ENCODE measurements at places on chromosomes 16 and 17.
A peak's percentile ranks its signal among the peaks of the same experiment; 100 is the strongest.

GRCh38 chr17:8124350-8125153, 646 bp upstream of the HES7 start:
- DNase-seq, result no peak

GRCh38 chr17:77036841-77037381, 103.9 kb upstream of the SEC14L1 start:
- DNase-seq, result peak; percentile 35

- no peak for DNase-seq
These were observed 3.3 kb upstream of the CSNK2A2 start for GRCh38 chr16:58201163-58201562.

- no peak for DNase-seq
These were observed 2.9 kb downstream of the CDIP1 start for GRCh38 chr16:4535627-4536108.

- DNase-seq, result no peak
These were observed 9.7 kb downstream of the CHAD start for GRCh38 chr17:50458701-50459676.
